ENCODE measurements at places on chromosomes 5 and 9.

DNA sequence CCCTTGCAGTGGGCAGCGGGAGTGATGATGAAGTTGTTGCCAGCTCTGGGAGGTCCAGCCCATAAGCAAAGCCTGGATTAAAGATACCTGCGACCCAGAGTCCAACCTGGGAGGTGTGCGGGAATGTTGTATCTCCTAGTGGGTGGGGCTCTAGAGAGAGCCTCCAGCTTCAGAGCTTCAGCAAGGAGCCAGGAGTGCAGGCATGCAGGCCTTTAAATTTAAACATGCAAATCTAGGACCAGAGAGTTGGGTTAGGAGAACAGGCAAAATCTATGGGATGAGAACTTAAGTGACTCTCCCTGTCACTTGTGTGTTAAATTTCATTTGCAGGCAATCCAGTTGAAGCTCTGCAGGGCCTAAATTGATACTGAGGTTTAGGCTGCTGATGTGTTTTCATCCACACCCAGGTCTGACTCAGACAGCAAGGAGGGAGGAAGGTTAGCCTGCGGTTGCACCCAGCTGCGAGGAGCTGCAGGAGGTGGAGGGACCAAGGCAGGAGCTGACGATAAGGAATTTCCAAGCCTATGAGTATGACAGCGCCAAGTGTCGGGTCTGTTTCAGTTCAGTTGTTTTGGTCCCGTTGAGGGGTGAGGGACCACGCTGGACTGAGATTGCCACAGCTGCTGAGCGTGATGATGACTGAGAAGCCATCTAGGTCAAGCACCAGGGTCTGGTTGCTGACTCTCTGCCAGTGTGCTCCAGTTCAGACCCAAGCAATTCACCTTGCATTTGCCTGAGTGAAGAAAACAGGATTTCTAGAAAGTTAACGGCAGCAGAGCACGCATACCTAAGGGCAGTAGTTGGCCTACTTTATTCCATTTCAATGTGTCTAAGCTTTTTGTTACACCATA is 243.0 kb downstream of the ICE1 start:
- DNase-seq = no peak

- no peak for DNase-seq
Measured at GRCh38 chr5:142455856-142456255, 131.0 kb upstream of the SPRY4 start.

DNA sequence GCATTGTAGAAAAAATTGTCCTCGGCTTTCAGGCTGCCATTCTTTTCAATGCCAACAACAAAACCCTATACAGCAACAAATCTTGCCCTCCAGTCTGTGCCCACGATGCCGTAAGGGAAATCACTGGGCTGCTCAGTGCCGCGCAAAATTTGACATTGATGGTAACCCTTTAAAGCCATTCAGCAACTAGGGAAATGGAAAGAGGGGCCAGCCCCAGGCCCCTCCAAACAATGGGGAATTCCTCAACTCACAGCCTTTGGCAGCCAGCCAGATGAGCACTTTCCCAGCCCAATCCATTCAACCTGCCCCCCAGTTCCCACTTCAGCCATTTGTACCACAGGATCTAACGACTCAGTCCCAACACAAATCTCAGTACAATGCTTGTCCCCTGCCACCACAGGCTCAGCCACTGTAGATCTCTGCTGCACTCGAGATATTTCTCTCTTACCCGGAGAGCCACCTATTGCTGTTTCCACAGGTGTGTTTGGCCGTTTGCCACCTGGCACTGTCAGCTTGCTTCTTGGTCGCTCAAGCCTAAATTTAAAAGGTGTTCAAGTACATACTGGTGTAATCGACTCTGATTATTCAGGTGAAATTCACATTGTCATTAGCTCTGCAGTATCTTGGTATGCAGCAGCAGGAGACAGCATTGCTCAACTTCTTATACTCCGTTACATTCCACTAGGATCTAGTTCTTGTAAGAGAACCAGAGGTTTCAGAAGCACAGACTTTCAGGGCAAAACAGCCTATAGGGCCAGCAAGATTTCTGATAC is 103.3 kb downstream of the SYK start:
- DNase-seq = no peak

- DNase-seq = peak; percentile 60
Measured at GRCh38 chr5:149656576-149657182, 73.4 kb upstream of the PPARGC1B start.

DNA sequence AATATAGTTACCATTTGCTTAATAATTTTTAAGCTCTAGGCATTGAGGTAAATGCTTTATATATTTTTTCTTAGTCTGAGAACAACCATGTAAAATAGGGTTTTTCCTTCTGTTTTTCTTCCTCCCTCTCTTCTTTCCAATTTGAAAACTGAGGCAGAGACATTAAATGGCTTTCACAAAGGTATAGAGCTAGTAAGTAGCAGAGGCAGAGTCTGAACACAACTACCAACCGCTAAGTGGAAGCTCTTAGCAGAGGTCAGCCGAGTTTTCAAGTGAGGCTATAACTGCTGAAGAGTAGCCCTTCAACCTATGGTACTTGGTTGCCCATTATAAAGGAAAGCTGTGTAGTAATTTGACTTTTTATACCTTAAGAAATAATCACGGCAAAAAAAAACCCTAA is 187.1 kb downstream of the MEF2C start:
- DNase-seq = no peak

DNA sequence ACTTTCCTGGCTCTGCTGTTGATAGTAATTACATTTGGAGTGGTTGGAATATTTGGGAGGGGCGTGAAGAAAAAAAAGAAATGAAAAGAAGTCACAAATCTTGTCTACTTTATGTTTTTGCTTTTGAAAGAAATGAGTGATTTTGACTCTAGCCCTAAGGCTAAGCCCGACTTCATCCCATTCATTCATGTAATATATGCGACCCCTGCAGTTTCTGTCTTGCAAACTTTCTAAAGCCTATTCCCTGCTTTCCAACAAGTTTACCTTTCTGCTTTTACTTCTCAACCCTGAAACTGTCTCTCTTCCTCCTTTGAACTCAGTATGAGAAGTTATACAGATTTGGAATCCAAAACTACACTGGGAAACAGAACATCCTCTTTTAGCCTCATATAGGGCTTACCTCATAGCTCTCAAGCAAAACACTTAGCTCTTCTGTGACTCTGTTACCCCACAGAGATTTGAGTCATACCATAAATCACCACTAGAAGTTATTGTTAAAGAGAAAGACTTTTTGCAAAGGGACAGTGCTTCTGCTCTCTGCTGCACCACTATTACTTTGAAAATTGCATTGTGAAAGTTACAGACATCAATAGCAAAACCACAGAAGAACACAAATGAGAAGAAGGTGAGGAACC is 1.6 kb downstream of the CFAP95 start:
- DNase-seq = no peak

GRCh38 chr9:84254972-84255371 is 85.6 kb downstream of the SLC28A3 start:
- DNase-seq = peak; percentile 44

- DNase-seq = peak; percentile 75
Measured at GRCh38 chr9:129176701-129177442, 1.2 kb downstream of the IER5L start.

Measured in small intestine (tissue), 16 donors.